ENCODE measurements at places on chromosomes 4 and X.

- peak; percentile 10 for DNase-seq
Observed at GRCh38 chr4:127648061-127648460, 15.3 kb downstream of the INTU start.

DNA sequence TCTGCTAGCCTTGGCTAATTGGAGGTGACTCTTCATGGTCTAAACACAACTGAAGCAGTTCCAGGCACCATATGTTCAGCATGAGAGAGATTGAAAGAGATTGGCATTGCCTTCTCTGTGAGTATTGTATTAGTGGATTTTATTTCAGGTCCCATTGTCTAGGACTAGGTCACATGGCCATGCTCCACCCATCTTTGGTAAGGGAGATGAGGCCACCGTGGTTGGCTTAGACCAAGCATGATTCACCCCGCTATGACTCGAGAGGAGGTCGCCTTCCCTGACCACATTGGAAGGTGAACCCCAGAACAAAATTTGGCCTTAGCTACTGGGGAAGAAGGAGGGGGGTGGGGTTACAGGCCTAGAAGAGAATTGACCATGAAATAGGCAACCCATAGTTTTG lies 109.9 kb upstream of the BCOR start:
- DNase-seq = no peak

GRCh38 chr4:184538023-184538599 lies 63.8 kb upstream of the IRF2 start:
- DNase-seq = peak; percentile 92

GRCh38 chr4:1305261-1305711 lies 15.6 kb downstream of the MAEA start:
- DNase-seq = no peak

GRCh38 chrX:6002056-6002455 lies 226.6 kb downstream of the NLGN4X start:
- peak; percentile 17 for DNase-seq

DNA sequence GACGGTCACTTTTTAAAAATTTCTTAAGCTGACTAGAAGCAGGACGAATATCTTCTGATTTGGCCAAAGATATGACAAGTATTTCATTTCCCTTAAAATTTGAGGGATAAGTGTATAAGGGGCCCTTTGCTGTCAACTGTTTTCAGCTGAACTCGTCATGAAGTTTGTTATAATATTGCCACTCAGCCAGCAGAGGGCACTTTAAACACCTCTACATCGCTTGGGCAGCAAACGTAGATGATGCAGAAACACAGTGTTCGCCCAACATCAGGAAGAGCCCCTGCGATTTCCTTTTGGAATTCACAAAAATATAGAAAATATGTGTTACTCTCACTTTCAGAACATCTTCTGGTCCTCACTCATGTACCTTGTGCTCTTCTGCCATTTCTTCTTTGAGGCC lies 435.7 kb upstream of the FMR1 start:
- DNase-seq = peak; percentile 0

DNA sequence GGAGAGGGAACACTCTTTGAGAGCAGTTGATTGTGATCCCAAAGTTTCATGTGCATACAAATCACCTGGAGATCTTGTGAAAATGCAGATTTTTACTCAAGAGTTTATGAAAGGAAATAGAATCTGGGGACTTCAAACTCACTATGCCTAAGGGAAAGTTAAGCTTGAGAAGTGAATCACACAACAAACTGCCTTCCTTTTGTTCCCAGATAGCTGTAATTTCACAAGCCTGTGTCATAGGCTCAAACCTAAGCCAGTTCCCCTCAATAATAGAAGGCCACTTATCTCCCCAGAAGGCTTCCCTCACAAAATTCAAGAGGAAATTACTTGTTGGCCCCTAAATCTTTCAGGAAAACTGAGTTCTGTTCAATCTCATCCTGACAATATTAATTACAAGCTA lies 132.8 kb upstream of the MAGEB16 start:
- DNase-seq = no peak

- no peak for DNase-seq
Observed at GRCh38 chr4:99679204-99679603, 21.6 kb upstream of the C4orf54 start.

- no peak for DNase-seq
Observed at GRCh38 chr4:88860586-88860985, 163.0 kb upstream of the NAP1L5 start.

DNA sequence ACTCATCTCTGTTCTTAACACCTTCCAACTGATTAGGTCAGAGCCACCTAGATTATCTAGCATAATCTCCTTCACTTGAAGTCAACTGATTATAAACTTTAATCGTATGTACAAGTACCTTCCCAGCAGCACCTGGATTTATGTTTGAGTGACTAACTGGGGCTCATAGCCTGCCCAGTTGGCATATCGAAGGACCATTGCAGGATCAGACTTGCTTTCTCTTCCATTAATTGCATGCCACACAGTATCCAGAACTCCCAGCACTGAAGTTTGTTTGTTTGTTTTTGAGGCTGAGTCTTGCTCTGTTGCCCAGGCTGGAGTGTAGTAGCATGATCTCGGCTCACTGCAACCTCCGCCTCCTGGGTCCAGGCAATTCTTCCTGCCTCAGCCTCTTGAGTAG lies 27.9 kb downstream of the GRK4 start:
- DNase-seq = no peak

- DNase-seq = peak; percentile 56
Observed at GRCh38 chr4:122003335-122003734, 51.5 kb upstream of the TRPC3 start.

GRCh38 chr4:48571471-48571870 lies 81.4 kb downstream of the ZAR1 start:
- no peak for DNase-seq

- DNase-seq = no peak
Observed at GRCh38 chr4:65667506-65668041, 2.7 kb downstream of the EPHA5 start.

DNA sequence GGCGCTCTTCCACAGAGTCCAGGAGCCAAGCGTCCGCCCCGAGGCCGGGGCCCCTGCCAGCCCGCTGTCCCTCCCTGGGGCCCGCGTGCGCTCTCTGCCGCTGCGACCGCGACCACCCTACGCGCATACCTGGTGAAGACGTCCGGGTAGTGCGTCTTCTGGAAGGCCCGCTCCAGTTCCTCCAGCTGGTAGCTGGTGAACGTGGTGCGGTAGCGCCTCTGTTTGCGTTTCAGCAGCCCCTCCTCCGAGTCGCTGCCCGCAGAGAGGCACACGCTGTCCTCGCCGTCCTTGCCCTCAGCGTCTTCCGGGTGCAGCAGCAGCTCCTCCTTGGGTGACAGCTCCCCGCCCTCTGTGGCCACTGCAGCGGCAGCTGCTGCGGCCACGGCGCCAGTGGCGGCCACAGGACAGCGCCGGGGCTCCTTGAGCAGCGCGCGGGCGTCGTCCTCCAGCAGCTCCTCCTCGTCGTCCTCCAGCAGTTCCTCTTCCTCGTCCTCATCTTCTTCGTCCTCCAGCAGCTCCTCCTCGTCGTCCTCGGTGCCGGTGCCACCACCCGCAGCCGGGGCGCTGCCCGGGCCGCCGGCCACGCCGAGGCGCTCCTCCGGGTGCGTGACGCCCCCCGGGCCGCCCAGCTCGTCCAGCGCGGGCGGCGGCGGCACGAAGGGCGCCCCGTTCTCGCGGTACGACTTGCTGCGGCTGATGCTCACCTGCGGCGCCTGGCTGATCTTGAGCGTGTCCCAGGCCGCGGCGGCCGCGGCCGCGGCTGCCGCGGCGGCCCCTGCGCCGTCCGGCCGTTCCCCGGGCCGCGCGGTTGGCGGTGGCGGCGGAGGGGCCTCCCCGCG lies 2.8 kb downstream of the ARX start:
- DNase-seq = no peak

DNA sequence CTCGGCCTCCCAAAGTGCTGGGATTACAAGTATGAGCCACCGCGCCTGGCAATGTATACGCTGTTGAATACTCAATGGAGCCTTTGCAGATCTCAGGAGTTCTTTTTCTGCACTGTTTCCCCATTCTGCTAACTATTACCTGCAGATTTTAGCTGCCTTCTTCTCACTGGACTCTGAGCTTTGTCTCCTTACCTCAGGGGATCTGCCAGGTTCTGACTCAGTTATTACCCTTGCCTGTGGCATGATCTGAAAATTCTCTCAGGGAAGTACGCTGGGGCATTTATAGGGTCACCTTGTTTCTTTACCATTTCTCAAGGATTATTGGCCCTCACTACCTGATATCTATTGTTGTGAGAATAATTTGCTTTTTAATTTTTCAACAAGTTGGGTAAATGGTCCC lies 56.6 kb upstream of the MAGED1 start:
- no peak for DNase-seq

- DNase-seq = no peak
Observed at GRCh38 chrX:133985967-133986683, 731 bp upstream of the GPC3 start.

DNA sequence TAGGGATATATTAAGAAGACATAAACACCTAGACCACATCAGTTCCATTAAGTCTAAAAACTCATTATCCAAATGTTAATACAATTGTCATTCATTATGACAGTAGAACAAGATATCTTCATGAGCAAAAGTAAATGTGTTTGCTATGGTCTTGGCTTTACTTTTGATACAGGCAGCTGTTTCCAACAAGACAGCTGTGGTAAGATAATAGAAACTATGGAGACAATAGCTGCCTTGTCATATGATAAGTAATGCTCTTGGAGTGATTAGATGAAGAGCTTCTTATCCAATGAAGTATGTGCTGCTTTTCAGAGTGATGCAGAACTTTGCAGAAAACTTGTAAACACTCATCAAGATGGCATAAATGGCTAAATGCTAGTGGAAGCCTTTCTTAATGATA lies 1066.0 kb downstream of the FSTL5 start:
- DNase-seq = no peak

GRCh38 chrX:101749436-101749835 lies 89.8 kb upstream of the ARMCX2 start:
- DNase-seq = no peak

GRCh38 chrX:40887476-40887875 lies 152.1 kb upstream of the MED14 start:
- peak; percentile 42 for DNase-seq

DNA sequence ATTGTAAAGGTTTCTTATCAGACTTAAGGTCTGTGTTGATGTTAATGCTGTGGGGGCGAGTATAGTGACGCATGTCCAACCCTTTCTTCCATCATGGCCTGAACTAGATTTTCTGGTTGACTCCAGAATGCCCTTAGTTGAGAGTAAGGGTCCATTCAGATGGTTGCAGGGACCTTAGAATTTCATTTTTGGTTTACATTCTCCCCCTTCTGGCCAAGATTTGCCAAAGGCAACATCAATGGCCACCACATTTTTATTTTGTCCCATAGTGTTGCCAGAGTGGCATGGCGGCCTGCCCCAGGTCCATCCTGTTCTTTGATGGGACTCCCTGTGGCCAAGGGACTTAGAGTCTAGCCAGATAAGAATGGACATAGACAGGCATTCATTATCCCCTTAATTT lies 368.5 kb downstream of the GPM6A start:
- no peak for DNase-seq

DNA sequence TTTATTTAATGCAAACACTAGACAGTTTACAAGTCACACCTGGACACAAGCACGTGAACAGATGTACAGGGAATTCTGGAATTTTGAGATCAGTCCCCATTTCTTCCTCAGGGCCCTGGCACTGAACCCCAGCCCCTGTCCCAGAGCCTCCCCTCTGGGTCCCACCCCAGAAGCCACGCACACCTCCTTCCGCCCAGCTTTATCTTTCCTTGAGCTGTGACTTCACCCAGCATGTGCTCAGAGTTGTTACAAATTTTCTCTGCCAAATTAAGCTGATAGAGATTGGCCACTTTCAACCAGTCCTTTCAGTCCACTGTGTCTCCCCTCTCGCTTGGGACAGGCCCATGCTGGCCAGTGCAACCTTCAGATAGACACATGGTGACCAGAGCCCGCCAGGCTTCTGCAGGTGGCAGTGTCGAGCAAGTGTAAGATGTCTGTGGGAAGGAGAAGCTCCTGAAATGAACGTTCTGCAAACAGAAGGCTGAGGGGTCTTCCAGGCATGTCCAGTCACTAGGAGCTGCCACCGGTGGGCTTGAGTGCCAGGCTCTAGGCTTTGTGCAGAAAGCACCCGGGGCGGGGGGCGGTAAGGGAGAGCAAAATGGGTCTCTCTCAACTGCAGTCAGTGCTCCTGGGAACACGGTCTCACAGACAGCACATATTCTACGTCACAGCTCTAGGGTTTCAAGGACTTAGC lies 73.3 kb downstream of the MTMR1 start:
- peak; percentile 5 for DNase-seq

- DNase-seq = no peak
Observed at GRCh38 chrX:67601771-67602170, 58.0 kb downstream of the AR start.

- DNase-seq = no peak
Observed at GRCh38 chr4:89001647-89002445, 55.1 kb downstream of the FAM13A start.

DNA sequence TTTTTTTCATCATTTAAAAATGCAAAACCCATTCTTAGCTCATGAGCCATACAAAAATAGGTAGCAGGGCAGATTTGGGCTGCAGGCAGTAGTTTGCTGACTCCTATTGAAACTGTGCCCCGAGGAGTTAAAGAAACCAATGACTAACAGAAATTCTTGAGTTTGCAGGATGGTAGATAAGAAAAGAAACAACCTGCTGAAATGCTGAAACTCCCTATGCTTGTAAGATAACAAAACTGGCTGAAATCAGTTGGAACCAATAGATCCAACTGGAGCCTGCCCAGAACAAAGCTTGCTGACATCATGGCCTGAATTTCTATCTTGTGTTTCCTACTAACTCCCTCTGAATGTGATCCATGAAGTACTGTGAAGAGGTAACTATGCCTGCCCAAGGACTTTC lies 68.6 kb downstream of the ANOS1 start:
- DNase-seq = no peak

DNA sequence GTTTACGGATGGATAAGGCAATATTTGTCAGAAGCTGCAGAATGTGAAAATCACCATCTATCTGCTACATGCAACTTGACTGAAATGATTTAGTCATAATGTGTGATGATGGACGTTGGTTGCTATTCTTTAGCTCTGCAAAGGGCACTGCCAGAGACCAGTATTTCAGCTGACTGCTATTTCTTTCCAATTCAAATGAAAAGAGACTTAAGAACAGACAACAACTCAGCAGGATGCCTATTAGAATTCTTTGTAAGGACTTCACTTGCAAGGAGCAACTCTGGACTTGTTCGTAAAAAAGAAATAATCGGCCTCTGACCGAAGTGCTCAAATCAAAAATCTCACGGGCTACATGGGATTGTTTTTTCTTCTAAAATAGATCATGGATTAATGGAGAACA lies 262.7 kb downstream of the DHX15 start:
- no peak for DNase-seq

GRCh38 chr4:152634110-152634760 lies 45.6 kb downstream of the TMEM154 start:
- DNase-seq = peak; percentile 33

DNA sequence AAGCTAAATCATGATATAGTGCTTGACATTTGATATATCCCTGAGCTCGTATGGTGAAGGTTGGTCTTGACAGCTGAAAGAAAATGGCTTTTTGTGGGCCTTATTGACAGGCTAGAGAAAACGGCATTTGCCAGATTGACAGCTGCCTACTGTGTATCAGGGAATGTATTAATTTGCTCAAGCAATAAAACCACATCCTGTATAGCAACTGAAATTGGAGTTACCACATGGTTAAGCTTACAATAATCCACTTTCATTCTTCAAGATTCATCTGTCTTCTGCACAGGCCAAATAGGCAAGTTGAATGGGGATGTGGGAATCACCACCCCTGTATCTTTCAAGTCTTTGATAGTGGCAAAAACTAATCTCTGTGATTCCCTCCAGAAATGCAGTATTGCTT lies 76.2 kb upstream of the IL2 start:
- no peak for DNase-seq

All from fibroblast of villous mesenchyme (primary cell).